Effector CD8-positive, alpha-beta T cell (primary cell): ENCODE measurements at places on chromosomes 1 and 21.

- no peak for DNase-seq
Measured at GRCh38 chr21:33219954-33220353, 9.8 kb upstream of the IFNAR2 start.

DNA sequence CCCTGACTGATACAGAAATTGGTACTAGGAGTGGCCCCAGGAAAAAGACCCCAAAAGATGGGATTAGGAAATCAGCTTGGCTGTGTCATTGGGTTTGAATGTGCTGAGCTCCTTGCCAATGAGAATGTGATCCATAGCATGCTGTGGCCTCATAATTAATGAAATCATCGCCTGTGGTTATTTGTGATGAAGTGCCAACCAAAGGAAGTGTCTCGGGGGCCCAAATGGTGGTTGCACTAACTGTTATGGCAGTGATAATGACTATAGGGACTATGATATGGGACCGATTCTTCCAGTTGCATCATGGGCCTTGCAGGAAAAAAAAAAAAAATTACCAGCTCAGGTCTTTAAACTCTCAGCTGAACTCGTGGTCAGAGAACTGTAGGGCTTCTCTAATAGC lies 15.4 kb upstream of the ZDHHC18 start:
- no peak for DNase-seq

DNA sequence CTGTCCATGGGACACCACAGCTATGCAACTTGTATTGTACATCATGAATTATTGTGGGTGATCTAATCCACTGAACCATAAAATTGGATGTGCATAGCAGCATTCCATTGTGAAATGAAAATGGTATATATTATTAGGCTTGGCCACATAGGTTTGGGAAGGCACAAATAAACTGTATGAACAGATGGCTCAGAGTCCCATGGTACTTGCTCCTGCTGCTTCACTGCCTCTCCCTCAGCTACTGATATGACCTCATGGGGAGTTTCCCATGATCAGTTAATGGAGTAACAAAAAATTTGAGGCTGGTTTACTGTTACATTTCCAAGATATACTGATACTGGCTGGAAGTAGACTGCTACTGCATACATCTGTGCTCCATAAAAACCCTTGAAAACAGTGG lies 152.7 kb upstream of the NEGR1 start:
- DNase-seq: no peak

DNA sequence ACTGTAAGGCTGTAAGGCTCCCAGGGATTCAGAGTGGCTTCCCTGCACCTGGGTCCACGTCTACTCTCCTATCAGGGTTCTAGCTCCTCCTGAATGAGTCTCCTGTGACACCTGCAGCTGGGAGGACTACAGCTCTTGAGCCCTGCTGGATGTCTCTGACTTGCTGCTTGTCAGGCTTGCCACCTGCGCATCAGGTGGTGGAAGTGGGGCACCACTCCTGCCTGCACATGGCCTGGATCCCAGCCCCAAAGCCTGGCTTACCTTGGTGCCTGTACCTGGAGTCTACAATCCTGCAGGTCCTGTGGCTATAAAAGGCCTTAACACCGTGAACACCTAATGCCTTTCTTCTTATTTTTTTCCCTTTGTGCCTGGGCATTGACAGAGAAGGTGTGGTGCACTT lies 82.2 kb downstream of the FAM78B start:
- DNase-seq: no peak

GRCh38 chr1:232805269-232806185 lies at the start of gene MAP10:
TSS of gene MAP10 (plus strand) at chr1:232805416. CDS start at chr1:232805450, 34 bp downstream.
- DNase-seq: peak; percentile 31

- DNase-seq: no peak
Measured at GRCh38 chr1:104929280-104929679, 1179.6 kb downstream of the AMY1C start.

- peak; percentile 38 for DNase-seq
Measured at GRCh38 chr1:45010855-45011811, at the start of gene HECTD3. TSS of gene HECTD3 (minus strand) at chr1:45011324. CDS start at chr1:45011257, 67 bp downstream.
